ENCODE measurements at places on chromosomes 6 and 20.

DNA sequence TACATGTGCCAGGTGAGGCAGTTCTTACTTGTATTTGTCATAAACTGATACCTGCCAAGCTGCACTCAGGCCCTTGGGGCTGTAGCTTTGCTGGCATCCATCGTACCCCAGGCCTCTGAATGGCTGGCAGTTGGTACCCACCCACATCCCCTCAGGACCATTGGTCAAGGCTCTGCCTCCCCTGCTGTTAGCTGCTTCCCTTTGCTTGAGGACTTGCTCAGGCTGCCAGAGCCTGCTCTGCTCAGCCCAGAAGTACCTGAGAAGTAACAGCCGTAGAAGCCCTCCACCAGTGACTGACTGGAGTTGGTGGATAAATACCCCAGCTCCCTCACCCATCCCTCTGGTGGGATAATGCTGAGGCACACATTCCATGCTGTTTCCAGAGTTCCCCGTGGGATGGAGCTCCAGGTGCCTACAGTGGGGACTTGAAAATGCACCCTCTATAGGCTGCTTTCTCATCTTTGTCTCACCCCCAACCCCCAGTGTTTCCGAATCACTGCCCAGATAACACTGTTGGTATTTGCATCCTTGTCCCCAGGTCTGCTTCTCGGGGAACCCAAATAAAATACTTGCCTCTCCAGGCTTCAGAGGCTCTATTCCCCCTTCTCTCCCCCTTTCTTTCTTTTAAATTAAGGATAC, 7.3 kb downstream of the EBF4 start:
- no peak for DNase-seq

DNA sequence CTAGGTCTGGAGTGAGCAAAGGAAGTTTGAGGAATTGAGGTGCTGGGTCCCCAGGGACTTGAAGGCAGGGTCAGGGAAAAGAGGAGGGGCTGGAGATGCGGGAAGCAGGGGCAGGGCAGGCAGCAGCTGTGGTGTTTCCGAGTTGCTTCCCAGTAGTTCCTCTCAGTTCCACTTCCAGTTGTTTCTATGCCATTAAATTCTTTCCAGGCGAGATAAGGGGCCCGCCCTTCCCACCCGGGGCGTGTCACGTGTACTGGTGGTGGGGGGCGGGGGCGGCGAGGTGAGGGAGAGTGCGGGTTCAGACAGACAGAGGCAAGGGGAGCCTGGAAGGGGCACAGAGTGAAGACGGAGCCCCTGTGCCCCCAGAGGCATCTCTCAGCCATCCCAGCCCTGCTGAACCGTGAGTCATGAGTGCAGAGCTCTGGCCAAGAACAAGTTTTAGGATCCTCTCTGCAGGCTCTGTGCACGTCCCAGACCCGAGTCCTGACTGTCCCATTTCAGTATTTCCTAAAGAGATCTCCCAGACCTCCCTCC, 977 bp downstream of the TNXB start:
- no peak for DNase-seq

DNA sequence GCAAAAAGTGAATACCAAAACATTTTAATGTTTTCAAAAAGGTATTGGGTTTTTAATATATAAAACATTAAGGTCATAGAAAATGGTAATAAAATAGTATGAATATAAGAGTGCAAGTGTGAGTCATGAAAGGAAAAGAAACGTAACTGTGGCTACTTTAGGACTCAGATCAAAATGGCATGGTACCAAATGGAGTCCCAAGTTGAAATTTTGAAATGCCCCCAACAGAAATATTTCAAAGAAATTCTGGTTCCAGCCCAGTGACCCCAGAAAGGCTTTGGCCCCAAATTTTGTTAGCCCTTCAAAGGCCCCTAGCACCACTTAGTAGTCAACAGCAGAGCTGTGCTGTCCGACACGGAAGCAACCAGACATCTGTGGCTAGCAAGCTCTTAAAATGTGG, 6.0 kb downstream of the COL12A1 start:
- DNase-seq, result no peak

DNA sequence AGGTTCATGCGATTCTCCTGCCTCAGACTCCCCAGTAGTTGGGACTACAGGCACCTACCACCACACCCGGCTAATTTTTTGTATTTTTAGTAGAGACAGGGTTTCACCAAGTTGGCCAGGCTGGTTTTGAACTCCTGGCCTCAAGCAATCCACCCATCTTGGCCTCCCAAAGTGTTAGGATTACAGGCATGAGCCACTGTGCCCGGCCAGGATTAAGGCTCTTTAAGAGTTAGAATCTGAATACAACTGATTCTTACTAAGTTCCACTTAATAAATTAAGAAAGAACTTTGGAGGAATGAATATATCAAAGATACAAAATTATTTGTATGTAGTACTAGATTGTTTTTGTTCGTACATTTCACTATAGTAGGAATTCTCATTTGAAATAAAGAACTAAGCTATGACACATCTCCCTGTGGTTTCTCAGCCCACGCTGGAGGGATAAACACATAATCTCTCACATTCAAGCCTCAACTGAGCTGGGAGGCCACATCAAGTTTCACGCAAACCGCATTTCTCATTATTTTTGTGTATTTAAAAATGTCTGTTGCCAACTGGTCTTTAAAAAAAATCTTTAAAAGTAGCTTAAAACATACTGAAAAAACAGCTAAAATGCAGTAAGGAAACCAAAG, 34.2 kb downstream of the DTNBP1 start:
- DNase-seq, result peak; percentile 35

- DNase-seq, result no peak
Measured at GRCh38 chr6:19860235-19860877, 23.2 kb downstream of the ID4 start.

GRCh38 chr6:163630572-163630971, 216.1 kb downstream of the QKI start:
- DNase-seq, result no peak

Measured in CD4-positive, alpha-beta T cell treated with Interleukin-21 for 1 hour (primary cell).